ENCODE measurements at places on chromosomes 4 and X.

DNA sequence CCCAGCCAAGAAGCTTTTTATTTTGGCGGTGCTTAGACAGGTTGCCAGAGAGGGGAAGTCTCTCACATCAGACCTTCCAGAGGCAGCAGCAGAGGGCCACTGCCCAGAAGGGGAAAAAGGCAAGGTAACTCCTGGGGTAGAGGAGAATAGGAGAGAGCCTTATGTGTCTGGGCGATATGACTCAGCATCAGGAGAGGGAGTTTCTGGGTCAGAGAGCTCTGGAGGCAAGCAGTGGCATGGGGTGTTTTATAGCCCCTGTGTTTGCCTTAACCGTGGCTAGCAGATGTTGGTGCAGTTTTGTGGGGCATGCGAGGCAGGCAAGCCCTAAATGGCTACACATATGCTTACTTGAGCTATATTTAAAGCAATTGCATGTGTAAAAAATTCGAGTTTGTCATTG lies 8.3 kb upstream of the ZXDB start:
- DNase-seq: no peak

DNA sequence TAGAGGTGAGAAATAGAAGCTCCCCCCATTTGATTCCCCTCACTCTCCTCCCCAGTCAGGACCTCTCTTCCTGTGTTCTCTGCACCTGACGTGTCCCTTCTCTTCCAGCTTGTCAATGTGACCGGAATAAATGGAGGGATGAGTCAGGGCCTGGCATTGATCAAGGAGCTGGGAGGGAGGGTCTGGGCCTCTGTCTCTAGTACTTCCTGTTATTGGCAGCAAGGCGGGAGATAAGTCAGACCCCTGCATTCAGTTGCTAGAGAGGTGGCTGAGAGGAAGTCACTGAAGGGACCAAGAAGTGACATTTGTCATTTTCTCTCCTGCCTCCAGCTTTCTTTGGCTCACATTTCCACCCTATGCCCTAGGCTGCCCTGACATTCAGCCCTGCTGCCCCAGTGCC lies 35.1 kb upstream of the ZNF41 start:
- DNase-seq: no peak

DNA sequence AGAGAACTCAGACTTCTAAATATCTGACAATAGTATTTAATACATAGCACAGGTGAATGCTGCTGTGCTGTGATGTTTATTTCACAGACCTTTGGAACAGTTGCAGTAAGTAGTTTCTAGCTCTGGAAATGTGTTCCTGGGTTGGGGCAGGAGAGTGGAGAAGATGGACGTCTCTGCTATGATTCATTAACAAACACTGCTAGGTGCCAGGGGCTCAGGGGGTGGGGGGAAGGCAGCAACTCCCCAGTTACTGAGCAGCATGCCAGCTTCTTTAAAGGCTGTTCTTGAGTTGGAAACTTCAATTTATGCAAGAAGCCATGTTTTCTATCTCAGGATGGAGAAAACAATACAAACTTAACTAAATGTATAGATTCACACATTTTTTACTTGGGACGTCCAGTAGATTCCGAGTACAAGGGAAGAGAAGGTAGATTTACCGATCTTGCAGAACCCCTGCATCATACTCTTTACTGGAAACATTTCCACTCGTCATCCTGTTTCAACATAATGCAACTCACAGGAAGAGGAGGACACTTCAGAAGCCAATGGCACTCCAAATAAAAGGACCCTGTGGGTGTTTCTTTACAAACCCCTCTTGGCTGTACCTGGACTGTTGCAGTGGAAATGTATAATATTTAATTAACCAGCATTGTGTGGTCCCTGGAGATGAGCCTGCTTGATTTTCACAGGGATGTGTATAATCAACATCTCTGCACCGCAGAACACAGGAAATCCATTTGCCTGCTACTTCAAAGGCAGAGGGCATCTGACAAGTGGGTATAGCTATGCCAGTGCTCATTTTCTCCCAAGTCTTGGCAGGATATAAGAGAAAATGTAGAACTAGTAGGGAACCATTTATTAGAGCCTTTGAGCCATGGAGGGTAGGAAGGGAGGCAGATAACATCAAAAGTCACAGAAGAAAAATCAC lies 171.4 kb downstream of the SH3KBP1 start:
- DNase-seq: no peak

- DNase-seq: no peak
Observed at GRCh38 chr4:151012820-151013219, 2.3 kb downstream of the LRBA start.

- DNase-seq: no peak
Observed at GRCh38 chr4:85370400-85371032, 104.4 kb upstream of the ARHGAP24 start.

DNA sequence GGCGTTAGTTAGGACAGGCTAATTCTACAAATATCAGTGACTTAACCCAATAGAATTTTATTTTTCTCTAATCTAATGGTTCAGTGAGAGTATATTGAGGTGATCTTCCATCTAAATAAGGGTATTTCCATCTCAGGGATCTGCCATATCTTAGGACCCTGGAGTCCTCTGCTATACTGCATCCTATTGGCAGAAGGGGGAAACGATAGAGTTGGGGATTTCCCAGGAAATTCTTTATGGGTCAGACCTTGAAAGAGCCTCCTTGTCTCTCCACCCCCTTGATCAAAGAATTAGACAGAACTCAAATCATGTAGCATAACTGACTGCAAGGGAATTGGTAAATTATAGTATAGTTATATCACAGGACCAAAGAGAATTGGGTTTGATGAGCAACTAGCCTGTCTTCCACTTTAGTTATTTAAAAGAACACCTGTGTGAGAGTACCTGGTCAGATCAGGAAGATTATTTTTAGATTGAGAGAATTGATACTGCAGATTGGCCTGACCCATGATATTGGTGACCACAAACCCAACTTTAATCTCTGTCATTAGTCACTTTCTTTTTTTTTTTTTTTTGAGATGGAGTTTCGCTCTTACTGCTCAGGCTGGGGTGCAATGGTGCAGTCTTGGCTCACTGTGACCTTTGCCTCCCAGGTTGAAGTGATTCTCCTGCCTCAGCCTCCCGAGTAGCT lies 25.6 kb downstream of the SMARCA5 start:
- no peak for DNase-seq

DNA sequence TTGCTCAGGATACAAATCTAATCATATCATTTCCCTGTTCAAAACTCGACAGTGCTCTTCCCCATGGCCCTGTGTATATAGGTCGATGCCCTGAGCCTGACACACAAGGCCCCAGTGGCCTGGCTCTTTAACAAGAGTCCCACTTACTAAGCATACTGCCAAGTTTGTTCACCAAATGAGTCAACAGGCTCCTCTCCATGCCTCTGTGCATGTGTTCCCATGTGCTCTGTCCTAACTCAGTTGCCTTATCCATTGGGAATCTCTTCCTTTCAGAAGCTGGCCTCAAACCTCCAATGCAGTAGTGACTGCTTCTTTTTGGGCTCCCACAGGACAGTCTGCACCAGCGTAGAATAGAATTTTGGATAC lies 18.9 kb upstream of the CXCR3 start:
- no peak for DNase-seq

GRCh38 chr4:13262816-13263215 lies 221.3 kb downstream of the RAB28 start:
- DNase-seq: no peak

GRCh38 chr4:53778155-53778554 lies 186.9 kb upstream of the LNX1 start:
- no peak for DNase-seq

GRCh38 chr4:126776361-126776760 lies 856.4 kb upstream of the INTU start:
- no peak for DNase-seq

DNA sequence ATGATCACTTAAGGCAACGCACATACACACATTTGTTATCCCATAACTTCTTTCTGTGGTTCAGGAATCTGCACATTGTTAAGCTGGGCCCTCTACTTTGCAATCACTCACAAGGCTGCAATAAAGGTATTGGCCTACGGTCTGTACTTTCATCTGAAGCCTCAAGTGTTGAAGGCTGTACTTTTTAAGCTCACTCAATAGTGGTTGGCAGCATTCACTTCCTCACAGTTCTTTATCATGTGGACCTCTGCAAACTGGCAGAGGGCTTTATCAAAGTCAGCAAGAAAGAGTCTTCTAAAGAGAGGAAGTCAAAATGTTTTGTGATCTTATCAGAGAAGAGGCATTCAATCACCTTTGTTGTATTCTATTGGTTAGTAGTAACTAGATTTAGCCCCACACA lies 301.4 kb upstream of the EPHA5 start:
- DNase-seq: no peak
